Hepatocyte (in vitro differentiated cells): ENCODE measurements at places on chromosomes 12 and 14. TPM values are rescaled to one million over a fixed set of nuclear protein-coding genes. Genes with fewer than 3 reads are reported as not detected.

GRCh38 chr14:102344485-102344884 lies 18.2 kb downstream of the CINP start:
- no peak overlapping the region for H3K4me3 ChIP-seq
- H3K4me1 ChIP-seq: no peaks in the 10 kb centered on the region
- no peaks in the 10 kb centered on the region for H3K36me3 ChIP-seq
- no peaks in the 10 kb centered on the region for H3K27me3 ChIP-seq
- no peak for DNase-seq
- H3K27ac ChIP-seq: no peak overlapping the region

The TFCP2 gene
- total RNA-seq: 10.4 and 11.6 TPM in 2 replicates

The COCH gene
- 3.3 and 3.5 TPM in 2 replicates for total RNA-seq

DNA sequence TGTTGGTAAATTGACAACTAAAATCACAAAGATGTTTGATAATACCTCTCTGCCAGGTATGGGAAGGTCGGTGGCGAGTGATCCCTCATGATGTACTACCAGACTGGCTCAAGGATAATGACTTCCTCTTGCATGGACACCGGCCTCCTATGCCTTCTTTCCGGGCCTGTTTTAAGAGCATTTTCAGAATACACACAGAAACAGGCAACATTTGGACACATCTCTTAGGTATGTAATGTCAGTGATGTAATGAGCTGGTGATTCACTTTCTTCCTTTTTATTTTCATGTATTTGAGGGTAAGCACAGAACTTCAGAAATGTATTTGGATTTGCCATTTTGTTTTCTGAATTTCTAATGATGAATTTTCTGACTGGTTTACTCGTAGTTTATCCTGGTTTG lies 42.6 kb upstream of the LRTM2 start:
- H3K27ac ChIP-seq: no peak overlapping the region
- no peaks in the 10 kb centered on the region for H3K36me3 ChIP-seq

DNA sequence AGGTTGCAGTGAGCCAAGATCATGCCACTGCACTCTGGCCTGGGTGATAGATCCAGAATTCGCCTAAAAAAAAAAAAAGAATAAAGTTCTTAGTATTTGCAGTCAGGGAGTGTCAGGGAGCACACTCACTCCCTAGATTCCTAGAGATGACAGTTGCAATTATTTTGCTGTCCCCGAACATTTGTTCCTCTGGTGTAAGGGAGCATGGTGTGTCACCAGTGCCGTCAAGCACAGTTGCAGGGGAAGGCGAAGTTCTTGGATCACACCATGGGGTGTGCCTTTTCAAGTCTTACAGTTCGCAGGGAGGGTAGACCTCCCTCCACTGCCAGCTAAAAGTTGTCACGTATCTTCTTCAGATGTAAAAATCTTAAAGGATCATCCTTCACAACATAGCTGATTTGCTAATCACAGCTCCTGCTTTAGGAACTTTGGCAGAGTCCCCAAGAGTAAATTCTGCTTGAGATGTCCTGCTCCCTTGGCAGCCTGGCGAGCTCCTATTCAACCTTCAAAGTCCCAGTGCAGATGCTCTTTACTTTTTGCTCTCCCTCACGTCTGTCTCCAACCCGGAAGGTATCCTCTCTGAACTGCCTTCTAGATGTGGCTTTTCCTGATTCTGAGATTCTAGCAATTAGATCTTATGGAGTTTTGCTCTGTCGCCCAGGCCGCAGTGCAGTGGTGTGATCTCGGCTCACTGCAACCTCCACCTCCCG lies 11.3 kb downstream of the ACACB start:
- H3K27ac ChIP-seq: no peak overlapping the region
- H3K4me3 ChIP-seq: no peak overlapping the region
- DNase-seq: no peak
- no peaks in the 10 kb centered on the region for H3K36me3 ChIP-seq
